Endothelial cell (in vitro differentiated cells): ENCODE measurements at places on chromosomes 5 and 9. TPM values are rescaled to one million over a fixed set of nuclear protein-coding genes. Genes with fewer than 3 reads are reported as not detected.

Gene TMEM252
- total RNA-seq = not detected

GRCh38 chr5:8981016-8981415 is 564.9 kb downstream of the SEMA5A start:
- no peaks in the 10 kb centered on the region for H3K36me3 ChIP-seq
- DNase-seq = no peak
- H3K27me3 ChIP-seq = peaks cover 4% of the 10 kb centered on the region

- H3K4me1 ChIP-seq = no peaks in the 10 kb centered on the region
- DNase-seq = peak; percentile 74
- H3K36me3 ChIP-seq = no peaks in the 10 kb centered on the region
- H3K27ac ChIP-seq = no peak overlapping the region
Observed at GRCh38 chr9:109401169-109401989, 80.5 kb upstream of the EPB41L4B start.

DNA sequence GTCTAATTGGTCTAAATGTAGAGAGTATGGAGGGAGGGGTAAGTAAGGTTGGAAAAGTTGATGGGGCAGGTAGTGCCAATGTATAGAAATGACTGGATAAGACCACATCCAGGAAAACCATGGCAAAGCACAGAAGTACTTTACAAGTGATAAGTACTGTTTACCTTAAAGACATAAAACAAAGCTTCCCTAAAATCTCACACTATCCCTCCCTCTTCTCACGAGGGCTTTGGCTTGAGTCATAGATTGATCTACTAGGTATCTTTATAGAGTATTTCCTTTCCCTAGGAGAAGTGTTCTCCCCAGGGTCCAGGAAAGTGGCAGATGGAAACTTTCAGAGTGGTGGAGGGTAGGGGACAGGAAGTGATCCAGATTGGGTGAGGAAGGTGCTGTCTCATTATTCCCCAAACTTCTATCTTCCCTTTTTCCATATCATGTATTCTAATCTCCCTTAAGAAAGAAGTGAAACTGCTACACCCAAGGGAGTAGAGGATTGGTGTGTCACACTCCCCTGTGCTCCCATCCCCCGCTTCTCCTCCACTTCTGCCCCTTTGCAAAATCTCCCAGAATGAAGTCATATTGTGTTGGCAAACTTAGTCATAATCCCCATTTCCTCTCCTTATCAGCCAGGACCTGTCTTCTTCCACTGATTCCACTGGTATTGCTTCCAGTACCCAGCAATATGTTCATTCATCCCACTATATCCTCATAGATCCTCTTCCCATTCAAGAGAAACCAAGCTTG is 14.6 kb downstream of the IL33 start:
- no peak overlapping the region for H3K27ac ChIP-seq
- H3K4me3 ChIP-seq = no peak overlapping the region
